ENCODE measurements at places on chromosomes 6 and 20.

DNA sequence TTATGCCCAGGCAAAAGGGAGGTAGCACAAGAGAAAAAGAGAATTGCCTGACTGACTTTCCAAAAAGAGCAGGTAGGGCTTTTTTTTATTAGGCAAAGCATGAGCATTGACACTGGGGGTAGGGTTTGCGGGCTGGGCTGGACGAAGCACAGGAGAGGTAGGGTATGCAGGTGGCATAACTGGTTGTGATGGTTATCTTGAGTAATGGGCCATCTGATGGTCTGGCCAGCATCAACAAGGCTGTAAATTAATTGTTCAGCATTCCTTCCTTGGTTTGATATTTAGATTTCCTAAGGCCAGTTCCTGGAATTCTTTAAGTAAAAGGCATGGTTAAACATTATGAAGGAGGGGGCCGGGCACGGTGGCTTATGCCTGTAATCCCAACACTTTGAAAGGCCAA lies 13.9 kb upstream of the BFSP1 start:
- no peak for DNase-seq

DNA sequence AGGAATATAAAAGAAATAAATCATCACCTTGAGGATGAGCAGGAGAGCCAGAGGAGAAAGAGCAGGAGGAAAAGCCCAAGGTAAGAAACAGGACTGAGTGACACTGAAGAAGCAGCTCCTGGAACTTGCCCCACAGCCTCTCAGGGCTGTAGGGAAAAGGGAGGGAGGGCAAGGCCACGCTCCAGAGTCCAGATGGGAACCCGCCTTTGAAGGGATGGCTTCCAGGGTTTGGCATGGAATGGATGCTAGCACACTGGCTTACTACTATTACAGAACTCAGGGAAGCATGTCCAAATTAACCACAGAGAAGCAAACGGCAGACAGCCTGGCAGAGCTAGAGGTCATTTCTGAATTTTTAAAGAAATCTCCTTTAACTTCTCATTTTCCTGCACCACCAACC lies 26.8 kb downstream of the RALGAPA2 start:
- no peak for DNase-seq

GRCh38 chr6:98787435-98787834 lies 46.9 kb upstream of the POU3F2 start:
- no peak for DNase-seq

DNA sequence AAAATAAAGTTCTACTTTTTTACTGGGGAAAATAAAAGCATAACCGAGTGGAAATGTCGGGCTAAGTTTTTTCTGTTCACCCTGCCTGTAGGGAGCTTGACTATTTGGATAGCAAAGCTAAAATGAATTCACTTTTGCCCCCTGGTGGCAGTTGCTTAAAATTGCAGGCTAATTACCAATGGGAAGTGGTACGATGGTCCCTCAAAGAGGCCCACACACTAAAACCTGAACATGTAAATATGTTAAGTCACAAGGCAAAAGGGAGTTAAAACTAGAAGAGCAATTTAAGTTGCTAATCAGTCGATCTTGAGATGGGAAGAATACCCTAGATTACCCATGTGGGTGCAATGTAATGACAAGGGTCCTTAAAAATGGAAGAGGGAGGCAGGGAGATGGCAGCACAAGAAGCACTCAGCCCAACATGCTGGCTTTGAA lies 916 bp upstream of the SUN5 start:
- DNase-seq = no peak

DNA sequence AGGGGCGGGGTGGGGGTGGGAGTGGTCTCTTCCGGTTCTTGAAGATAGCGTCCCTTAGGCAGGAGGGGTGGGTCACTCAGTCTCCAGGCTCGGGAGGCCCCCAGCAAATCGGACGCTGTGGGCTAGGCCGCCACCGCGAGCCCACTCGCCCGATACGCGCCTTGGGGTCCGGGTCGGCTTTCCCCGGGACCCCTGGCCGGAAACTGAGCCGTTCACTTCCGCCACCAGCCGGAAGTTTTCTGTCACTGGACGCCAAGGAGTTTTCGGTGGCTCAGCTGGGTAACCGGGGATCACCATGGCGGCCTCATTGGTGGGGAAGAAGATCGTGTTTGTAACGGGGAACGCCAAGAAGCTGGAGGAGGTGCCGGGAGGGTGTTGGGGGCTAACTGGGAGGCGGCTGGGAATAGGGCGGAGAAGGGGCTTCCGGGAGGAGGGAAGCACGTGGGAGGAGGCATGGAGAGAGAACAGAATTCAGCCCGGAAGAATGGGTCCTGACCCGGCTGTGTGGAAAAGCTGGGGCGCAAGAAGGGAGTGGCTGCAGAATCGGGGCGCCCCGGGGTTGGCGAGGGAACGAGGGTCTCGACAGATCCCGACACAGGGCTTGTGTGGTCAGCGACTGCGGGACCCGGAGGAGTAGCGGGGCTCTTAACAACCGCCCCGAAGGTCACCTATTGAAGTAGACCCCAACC lies at the start of gene ITPA:
Gene ITPA, plus strand, starts transcription at position 242 of the 689 bp plus-strand sequence. Its CDS starts 54 bp downstream, at position 296.
- no peak for DNase-seq

All from omental fat pad (tissue), 4 donors.